ENCODE measurements at places on chromosomes 6 and 20. TPM values are rescaled to one million over a fixed set of nuclear protein-coding genes. Genes with fewer than 3 reads are reported as not detected.

GRCh38 chr6:13098006-13098405 is 230.3 kb downstream of the TBC1D7 start:
- no peak for DNase-seq

- no peak for DNase-seq
Observed at GRCh38 chr20:23268792-23269354, 81.7 kb upstream of the NXT1 start.

DNA sequence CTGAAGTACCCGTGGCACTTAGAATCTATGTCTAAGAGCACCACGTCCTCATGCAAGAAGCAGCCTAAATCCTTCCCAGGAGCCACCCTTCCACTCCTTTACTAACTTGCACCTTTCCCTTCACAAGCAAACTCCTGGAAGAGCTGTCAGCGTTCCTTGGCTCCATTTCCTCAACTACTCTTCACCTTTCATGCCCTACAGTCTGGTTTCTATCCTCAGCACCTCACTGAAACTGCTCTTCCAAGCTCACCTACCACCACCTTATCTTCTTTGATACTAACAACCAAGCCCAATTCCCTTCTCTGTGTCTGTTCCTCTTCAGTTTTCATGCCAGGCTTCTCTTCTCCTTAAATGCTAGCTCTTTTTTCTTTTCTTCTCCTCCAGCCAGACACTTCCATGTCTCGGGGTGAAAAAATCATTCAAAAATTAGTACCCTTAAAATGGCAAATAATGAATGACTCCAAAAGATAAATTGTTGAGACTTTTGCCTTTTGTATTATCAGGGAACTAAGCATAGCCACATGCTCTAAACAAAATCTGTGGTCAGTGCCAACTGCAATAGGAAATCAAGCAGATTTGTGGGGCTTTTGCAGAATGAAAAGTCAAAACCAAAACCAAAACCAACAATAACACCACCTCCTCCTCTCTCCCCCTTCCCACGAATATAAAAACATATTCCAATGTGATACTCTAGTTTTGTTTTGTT is 149.6 kb upstream of the KCNK16 start:
- DNase-seq = no peak

- no peak for DNase-seq
Observed at GRCh38 chr20:63456429-63457284, 15.8 kb downstream of the KCNQ2 start.

Gene CASS4
- total RNA-seq = 2.0 TPM

GRCh38 chr6:14861491-14861943 is 384.4 kb upstream of the JARID2 start:
- no peak for DNase-seq

- DNase-seq = no peak
Observed at GRCh38 chr20:10524643-10525042, 89.5 kb downstream of the SLX4IP start.

DNA sequence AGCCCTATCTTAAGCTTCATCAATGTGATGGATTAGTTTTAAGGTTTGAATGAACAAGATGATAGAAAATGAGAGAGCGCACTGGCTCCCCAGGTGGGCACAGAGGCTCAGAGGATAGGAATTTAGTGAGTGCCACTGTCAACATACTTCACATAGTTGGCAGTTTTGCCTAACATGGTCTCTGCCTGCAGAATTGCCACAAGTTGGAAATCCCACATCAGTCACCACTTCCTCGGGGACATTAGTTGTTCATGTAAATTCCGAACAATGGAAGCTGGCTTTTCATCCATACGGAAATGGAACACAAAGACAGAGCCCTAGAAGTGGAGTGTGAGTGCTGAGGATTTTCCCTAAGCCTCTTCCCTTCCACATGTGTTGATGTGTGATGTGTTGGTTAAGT is 123.9 kb upstream of the PHACTR1 start:
- no peak for DNase-seq

Gene TAF11
- 17.7 TPM for total RNA-seq

DNA sequence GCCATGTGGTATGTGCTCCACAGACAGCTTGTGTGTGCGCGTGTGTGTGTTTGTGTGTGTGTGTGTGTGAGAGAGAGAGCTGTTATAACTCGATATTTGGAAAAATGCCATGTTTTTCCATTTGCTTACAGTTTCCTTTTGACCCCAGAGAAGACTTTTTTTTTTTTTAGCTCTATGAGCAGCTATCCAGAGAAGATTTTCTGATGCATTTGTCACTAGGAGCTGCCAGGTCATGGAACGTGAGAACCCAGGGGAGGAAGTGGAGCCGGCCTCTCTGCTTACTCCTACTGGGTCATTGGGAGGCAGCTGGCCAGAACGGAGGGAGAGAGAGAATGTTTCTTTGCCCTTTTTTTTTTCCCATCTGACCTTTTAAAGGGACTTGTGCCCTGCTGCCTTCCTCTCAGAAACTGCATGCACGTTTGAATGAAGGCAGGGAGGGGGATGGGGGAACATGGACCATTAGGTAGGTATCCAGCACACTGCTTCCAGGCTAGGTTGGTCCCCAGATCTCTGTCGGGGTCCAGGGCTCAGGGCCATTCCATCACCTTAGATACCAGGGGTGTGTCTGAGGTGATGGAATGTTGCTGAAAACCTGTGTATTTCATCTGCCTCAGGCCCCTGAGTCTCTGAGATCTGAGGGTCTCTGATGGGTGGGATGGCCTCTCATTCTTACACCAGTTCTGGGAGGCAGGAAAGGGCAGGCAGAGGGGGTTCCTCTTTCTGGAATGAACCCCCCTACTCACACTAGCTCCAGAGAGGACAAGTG is 11.2 kb upstream of the MRPS18A start:
- peak; percentile 70 for DNase-seq

Gene LY6G5B
- total RNA-seq = 8.1 TPM

Gene TFAP2A
- total RNA-seq = 0.89 TPM

Gene SF3B5
- total RNA-seq = 124 TPM

- no peak for DNase-seq
Observed at GRCh38 chr6:157525918-157526425, 145.0 kb downstream of the ZDHHC14 start.

Gene TFAP2D
- not detected for total RNA-seq

GRCh38 chr6:24824142-24824938 is 25.6 kb upstream of the ARMH2 start:
- DNase-seq = no peak

GRCh38 chr20:4272225-4272624 is 256.9 kb upstream of the RNF24 start:
- no peak for DNase-seq

Measured in mucosa of gallbladder (tissue), 1 donor.